ENCODE measurements at places on chromosomes 3 and 15.

- no peak for DNase-seq
Measured at GRCh38 chr15:42992626-42993025, 72.0 kb upstream of the TTBK2 start.

- DNase-seq = peak; percentile 55
Measured at GRCh38 chr3:121660356-121661171, at the start of gene HCLS1. HCLS1 (minus strand) TSS chr3:121660903; CDS start chr3:121658347, 2,556 bp downstream.

GRCh38 chr15:64284042-64284441, 71.9 kb downstream of the CSNK1G1 start:
- DNase-seq = no peak

DNA sequence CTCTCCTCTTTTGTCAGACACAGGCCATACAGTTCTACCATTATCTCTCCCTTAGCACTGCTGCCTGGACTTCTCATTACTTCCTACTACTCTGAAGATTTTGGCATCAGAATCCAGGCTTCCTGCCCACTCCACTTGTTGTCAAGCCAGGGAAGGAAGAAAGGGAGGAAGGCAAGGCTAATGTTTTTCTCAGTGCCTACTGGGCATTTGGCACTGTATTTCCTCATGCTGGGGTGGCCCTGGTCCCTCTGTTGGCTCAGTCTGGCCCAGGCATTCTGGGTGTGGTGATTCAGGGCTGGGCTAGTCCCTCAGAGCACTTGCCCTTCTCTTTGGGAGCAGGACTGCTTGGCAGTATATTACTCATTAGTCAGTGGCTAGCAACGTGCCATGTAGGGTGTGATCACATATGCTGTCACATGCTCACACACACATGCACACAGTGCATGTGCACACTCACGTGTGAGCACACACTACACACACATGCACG, 52.9 kb downstream of the BSN start:
- DNase-seq = no peak

- DNase-seq = no peak
Measured at GRCh38 chr3:55490276-55490913, 3.3 kb upstream of the WNT5A start.

- no peak for DNase-seq
Measured at GRCh38 chr3:97992547-97993173, 20.4 kb upstream of the RIOX2 start.

DNA sequence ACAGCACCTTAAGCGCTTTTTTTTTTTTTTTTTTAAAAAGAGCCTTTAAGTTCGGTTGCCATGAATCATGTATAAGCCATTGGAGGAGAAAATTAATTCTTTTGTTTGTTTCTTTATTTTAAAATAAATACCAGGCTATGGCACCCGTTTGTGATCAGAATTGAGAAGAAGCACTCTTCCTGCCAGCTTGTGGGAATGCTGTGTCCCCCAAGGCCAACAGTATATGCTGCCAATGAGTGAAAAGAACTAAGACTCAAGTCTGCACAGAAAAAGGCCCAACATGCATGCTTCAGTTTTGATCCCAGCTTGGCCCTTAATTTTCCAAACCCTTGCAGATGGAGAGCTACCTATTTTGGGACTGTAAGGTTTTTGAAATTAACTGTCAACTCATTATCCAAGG, 90.5 kb downstream of the LRRC3B start:
- no peak for DNase-seq

DNA sequence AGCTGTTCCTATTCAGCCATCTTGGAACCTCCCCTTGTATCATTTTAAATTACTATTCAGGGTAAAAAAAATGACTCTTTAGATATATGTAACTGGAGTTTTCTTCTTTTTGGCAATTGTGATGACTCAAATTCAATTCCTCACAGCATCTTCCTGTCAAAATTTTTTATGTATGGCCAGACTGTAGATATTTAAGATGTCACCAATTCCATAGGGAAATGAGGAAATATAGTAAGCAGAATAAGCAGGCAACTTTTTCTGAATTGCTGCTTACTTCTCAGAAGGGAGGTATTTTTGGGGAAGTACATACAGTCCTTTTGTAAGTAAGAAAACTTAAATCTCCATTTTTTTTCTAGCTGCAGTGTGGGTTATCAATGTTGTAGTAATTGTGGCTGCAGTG, 28.8 kb downstream of the EAF2 start:
- no peak for DNase-seq

GRCh38 chr15:100168787-100169186, 173.0 kb downstream of the ADAMTS17 start:
- DNase-seq = no peak

DNA sequence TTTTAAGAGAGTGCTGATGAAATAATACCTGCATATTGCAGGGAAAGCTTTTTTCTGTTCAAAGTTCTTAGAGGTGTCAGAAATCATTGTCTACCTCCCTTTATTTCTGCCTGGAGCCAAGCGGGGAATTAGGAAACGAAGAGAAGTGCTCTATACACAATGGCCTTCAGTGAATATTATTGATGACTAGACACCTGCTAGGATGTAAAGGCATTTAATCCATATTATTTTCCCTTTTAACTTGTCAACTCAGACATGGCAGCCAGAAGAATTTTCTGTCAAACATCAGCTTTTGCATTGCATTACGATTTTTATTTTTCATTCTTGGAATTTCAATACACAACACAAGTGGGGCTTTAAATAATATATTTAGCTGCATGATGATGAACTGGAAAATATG, 24.7 kb downstream of the CADM2 start:
- DNase-seq = no peak

DNA sequence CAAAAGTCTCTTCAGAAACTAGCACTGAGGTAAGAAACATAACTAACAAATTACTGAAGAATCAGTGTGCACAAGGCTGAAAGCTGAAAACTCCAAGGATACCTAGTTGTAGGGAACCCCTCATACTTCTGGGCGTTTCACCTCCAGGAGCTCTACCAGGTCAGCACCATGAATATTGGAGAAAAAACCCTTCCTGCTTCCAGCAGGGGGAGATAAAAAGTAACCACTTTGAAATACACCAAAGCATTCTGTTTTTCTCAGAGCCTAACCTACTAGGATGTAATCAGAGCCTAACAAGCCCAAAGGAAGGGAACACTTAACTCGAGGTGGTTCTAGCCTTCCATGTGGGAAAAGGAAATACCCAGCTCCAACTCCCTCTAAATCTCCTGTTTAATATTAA, 175.8 kb upstream of the MME start:
- no peak for DNase-seq

DNA sequence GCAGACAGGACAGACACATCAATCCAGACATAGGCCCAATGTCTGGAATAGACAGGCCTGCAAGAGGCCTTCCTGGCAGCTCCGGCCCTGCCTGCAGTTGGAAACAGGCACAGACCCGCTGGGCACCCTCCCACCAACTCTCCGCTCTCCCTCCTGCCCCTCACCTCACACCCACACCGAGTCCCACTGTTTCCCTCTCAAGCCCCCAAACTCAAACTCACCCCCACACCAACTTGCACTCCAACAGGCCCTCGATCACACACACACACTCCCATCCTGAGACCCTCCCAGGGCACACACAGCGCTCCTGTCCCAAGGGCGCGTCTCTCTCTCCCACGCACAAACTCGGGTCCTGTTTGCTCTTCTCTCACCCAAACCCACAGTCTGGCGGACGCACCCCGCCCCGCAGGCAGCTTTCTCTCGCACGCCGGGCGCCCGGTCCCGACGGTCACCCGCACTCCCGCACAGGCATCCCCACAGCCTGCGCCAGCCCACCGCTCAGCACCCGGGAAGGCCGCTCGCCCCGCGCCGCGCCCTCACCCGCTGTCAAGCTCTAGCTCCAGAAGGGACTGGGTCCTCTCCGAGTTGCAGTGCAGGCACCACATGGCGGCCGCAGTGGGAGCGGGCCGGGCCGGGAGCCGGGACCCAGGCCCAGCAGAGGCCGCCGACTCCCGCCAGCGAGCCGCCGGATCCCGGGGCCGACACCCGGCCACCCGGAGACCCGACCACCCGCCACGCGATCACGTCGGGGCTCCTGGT, 106.2 kb downstream of the IQSEC1 start:
- no peak for DNase-seq

DNA sequence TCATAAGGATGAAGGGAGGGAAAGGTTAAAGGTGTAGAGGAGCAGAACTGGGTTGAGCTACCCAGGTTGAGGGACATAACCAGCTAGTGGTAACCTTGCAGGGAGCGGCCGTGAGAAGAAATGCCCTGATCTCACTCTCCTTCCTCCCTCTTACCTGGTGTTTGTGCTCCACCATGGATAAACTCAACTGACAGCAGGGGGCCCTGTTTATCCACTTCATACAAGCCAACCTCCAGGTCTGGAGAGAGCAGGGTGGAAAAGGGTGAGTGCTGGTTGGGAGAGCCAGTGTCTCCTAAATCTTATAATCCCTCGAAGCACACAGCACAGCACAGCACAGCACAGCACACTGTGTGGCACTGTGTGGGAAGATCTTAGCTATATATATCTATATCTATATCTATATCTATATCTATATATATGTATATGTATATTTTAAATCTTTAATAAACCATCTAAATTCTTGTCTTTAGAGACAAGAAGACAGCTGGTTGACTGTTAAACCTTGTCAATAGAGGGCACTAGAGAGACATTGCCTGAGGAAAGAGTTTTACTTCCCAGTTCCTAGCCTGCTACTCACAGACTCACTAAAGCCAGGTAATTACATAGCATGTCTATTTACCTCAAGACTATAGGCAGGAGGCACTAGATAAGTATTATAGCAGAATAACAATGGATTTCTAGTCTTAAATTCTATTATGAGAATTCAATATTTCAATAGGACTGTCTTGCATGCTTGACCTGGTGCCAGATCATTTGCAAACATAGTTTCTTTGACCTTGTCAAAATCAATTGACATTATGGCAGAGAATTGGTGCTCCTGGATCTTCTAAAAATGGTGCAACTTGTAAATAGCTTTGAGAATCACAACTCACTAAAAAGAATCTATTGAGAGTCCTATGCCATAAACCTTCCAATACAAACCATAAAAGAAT, 21.7 kb upstream of the FMN1 start:
- no peak for DNase-seq

DNA sequence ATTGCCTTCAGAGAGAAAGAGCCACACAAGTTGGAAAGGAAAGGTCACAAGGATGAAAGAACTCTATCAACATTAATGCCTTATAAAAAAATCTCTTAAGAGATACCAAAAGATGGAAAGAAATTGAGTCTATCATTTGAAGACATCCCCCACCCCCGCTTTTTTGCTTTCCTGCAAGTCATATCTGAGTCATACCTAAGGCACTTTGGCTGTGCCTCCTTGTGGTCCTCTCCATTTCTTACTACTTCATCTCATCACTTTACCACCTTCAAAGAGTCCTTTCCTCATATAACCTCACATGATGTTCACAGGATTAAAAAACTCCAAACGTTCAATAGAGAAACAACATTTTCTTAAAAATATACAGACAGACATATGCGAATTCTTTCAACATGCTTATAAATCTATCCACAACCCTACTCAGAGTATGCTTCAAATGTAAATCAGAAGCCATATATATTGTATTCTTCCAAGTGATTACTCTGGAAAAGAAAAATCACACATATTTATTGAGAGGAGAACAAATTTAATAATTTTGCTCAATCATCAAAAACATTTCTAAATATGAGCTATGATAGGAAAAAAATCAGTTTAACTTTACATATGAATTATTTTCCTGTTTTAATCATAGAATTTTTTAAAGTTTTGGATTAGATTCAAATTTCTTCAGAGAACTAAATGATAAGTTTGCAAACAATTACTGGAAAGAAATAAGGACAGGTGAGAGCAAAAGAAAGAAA, 1003.9 kb upstream of the CFAP20DC start:
- peak; percentile 46 for DNase-seq

DNA sequence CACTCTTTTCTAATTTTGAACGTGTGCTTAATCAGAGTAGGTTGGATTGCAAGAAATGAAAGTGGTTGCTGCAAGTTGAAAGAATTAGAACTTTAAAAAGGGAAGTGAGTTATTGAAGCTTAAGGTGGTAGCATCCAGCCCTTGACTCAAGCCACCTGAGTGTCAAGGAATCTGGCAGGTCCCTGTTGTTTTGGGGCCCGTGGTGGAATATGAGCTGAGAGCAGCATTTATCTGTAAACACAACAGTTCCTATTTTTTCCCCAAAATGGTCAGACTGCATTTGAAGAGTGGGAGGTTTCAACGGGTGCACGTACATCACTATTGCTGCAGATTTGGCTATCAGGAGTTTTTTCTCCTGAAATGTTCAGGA, 1.7 kb downstream of the ITPR1 start:
- DNase-seq = no peak

DNA sequence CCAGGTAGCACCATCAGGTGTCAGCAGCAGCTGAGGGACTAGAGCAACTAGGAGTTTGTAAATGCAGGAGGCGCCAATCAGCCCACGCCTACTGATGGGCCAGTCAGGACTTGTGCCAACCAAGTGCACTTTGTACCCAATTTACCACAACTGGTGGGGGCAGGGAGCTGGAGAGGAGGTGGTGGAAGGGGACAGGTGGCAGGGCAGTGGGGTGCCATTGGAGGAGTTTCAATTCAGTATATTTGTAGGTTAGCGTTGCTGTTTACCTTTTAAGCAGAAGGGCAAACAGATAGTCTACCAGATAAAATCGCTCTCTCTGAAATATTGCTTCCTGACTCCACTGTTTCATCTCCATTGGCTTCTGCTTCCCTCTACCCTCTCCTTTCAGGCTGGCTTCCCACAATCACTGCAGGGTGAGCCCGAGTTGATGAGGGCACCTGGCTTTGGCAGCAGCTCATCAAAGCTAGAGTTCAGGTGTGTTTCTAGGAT, 75.7 kb downstream of the TRIM69 start:
- no peak for DNase-seq

DNA sequence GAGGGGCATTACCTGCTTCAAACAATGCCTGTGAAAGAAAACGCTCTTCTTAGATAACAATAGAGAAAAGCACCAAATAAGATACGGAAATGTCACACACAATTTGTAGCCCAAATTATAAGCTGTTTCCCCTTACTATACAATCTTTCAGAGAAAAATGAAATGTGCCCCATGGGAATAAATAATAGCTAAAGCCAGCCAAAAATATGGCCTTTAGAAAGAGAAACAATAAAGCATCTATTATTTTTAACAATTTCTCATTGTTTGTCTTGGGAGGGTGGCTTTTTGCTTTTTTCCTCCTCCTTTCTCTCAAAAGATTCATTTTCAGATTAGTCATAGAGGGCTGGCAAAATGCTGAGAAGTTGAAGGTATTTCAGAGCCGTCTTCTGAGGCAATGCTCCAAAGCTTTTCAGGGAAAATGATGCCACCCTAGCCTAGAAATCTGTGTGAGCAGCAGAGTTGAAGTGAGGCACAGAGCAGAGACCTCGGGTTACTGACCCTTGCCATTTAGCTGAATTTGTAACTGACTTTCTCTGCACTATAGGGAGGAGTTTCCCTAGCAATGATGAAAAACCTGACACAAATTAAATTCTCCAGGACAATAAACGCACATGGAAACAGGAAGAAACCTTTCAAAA, 86.3 kb upstream of the PRICKLE2 start:
- DNase-seq = no peak
